Gastrocnemius medialis (tissue), 4 donors: ENCODE measurements at places on chromosomes 3 and 15. TPM values are rescaled to one million over a fixed set of nuclear protein-coding genes. Genes with fewer than 3 reads are reported as not detected.

GRCh38 chr3:116394365-116394764, 50.9 kb downstream of the LSAMP start:
- DNase-seq: no peak
- H3K4me1 ChIP-seq: no peaks in the 10 kb centered on the region
- no peaks in the 10 kb centered on the region for H3K27me3 ChIP-seq
- no peak overlapping the region for H3K4me3 ChIP-seq
- H3K27ac ChIP-seq: no peak overlapping the region

Gene PP2D1
- not detected for total RNA-seq

GRCh38 chr3:21673393-21673792, 77.6 kb downstream of the ZNF385D start:
- no peak overlapping the region for H3K27ac ChIP-seq
- no peaks in the 10 kb centered on the region for H3K4me1 ChIP-seq
- no peak for DNase-seq
- no peaks in the 10 kb centered on the region for H3K27me3 ChIP-seq

Gene HGD
- not detected for total RNA-seq

DNA sequence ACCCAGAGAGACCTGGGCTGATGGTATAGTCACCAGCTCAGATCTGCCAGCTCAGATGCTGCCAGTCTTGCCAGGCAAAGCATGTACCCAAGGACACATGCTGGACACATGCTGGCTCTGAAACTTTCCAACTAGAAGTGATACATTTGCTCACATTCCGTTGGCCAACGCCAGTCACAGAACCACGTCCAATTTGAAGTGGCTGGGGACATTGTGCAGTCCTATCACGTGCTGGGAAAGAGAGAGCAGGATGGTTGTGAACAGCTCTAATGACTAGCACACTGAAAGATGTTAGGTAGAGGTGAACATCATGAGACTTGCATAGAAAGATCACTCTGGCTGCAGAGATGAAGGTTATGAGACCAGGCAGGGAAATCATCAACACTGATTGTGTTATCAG, 308.5 kb upstream of the ROPN1 start:
- H3K36me3 ChIP-seq: no peaks in the 10 kb centered on the region
- H3K27me3 ChIP-seq: no peaks in the 10 kb centered on the region
- no peak for DNase-seq
